Left colon (tissue), 2 donors: ENCODE measurements at places on chromosomes 5 and 9. TPM values are rescaled to one million over a fixed set of nuclear protein-coding genes. Genes with fewer than 3 reads are reported as not detected.

Gene FOXD4L4
- total RNA-seq = not detected

Gene INSL6
- total RNA-seq = not detected

Gene CCDC107
- total RNA-seq = 25.0 TPM

Gene FBLL1
- not detected for total RNA-seq

Gene XRCC4
- total RNA-seq = 5.7 TPM

DNA sequence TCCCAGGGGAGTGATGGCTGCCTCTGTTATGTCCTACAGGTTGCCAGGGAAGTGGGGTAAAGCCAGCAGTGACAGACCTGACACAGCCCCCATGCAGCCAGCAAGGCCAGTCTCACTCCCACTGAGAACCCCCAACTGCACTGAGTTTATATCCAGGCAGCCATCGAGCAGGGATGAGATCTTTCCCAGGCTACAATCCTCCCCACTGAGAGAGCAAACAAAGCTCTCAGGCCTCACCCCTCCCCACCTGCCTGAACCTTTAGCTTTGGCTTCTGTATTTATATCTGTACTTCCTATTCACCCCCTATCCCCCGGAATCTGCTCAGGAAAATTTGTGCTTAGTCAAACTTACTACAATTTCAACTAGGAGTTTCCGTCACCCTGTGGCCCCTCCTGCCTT lies 284.1 kb downstream of the FAM170A start:
- no peak for DNase-seq

GRCh38 chr5:132510076-132510475 lies 19.5 kb upstream of the IRF1 start:
- DNase-seq = no peak

- DNase-seq = no peak
Measured at GRCh38 chr9:69071059-69071458, 35.5 kb downstream of the FXN start.
